Fibroblast of skin of left quadriceps (primary cell): ENCODE measurements at places on chromosomes 4 and X.
A peak's percentile ranks its signal among the peaks of the same experiment; 100 is the strongest.

GRCh38 chr4:155532373-155533085, 134.1 kb upstream of the GUCY1A1 start:
- DNase-seq: no peak

DNA sequence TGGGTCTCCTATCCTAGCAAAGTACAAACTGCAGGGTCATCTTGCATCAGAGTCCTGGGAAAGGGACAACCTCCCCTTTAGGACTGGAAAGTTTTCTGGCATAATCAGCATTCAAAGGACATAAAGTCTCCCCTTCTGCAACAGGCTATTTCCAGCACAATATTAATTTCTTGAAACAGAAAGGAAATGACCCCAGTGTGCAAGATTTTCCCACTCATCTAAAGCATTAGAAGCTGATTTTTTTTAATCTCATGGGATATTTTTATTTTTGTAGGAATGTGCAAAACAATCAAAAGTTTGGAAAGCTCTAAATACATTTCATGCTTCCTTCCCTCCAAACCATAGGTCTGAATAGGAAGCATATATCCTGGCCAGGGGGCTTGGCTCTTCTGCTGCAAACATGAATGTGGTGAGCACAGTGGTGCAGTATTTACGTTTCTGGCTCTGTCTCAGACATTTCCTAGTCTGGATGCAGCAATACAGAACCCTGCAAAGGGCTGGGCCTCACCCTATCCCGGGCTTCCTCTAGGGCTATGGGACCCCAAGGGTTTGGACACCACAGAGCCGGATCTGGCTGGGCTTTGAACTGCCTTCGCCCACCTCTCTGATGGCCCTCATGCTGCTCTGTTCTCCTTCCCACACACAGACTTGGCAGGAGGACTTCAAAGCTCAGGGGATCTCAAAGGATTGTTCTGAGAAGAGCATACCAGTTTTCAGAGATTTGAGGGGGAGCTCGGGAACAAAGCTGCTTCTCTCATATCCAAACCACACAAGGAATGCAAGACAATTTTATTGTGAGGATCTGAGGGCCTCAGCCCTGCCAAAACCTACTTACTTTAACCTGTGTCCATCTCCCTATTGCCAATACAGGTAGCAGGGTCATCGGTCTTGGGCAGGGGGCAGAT, 64.9 kb downstream of the POLR2B start:
- peak; percentile 87 for DNase-seq

- DNase-seq: no peak
Measured at GRCh38 chr4:101660607-101661006, 129.9 kb upstream of the BANK1 start.

GRCh38 chrX:39253551-39253950, 452.3 kb downstream of the MID1IP1 start:
- DNase-seq: no peak

DNA sequence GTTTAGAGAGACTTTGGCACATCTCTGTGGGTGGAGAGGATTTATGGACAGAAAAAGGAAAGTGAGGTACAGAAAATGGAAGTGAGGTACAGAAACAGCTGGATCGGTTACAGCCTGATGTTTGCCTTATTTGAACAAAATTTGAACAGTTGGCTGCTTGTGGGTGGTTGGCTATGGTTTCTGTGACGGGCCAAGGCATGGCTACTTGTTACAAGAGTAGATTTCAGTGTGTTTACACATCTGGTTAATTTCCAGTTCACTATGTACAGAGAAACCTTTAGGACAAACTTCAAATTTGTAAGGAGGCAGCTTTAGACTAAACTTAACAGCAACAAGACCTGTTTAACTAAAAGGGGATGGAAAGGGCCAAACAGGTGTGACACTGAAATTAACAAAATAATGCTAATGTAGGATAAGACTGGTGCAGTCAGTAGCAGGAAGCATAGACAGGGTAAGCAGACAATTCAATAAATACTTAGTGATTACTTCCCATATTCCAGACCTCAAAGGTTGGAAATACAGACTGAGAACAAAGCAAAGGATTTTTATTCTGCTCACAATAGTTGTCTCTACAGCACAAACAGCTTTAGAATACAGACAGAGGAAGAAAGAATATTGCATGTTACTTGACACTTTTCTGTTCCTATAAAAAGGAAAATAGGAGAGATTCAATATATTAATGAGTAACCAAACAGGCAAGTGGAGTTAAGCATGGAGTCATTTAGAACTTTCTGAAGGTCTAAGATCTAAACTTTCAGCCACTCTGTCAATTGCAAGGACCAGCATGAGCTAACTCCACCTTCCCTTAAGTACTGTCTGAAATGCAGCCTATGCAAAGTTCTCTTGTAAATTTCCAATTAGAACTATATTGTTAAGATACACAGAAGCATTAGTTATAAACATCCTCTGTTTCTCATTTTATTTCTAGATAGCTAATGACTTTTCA, 294.4 kb upstream of the FAT4 start:
- DNase-seq: no peak

DNA sequence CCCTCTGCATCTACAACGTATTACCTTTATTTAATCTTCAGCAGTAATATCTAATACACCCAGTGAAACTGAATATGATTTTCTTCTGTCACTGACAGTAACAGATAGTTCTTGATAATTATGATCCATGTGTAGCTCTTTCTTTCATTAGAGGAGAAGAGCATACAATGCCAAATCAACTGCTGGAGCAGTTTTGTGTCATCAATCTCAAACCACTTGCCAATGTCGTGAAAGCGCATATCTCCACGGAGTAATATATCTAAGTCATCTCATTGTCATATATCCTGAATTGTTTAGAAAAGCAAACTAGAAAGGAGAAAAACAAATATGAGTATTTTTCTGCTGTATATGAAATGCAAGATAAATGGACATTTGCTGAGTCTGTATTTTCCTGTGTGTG, 47.9 kb downstream of the DCAF8L1 start:
- no peak for DNase-seq

GRCh38 chr4:159042097-159042605, 60.7 kb upstream of the RAPGEF2 start:
- no peak for DNase-seq

GRCh38 chrX:113726466-113726865, 857.4 kb upstream of the HTR2C start:
- DNase-seq: no peak

DNA sequence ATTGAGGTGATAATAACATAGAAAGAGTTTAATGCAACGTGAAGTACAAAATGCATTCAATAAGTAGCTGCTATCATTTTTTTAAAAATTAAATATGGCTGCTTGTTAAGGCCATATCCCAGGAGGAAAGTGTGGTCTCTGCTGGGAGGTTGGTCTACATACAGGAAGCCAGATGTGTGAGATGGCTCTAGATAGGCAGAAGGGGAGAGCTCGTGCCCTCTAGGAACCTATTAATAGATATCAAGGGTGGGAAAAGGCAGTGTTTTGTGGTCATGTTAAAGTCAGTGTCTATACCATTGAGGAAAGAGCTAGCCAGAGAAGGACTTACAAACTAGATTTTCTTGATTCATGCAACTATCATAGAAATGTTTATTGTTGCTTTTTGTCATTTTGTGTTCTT, 140.5 kb downstream of the KLHL8 start:
- no peak for DNase-seq

DNA sequence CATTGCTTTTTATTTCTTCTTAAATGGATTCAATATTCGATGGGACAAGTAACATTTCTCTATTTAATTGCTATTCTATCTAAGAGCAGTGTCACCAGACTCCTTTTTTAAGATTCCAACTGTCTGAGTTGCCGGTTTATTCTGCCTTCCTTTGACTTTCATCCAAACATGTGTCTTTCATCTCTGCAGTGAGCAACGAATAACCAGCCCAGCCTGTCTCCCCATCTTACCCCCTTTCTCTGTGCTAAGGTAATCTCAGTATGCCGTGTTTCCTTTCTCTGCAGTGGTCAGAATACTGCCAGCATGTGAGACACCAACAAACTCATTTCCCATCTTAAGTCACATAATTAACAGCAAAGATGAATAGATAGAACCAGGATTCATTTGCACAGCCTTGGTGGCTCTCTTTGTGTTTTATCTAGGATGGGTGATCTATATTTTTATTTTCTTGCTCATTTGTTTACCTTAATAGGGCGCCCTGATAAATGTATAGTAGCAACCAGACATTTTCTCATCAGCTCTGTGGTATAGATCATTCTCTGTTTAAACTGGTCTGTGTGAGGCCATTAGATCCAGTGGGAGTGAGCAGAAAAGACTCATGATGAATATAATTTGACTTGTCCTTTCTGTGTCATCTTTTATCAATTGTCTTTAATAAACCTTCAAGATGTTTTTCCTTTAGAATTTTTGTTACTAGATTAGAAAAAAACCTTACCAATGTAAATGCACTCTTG, 394.8 kb upstream of the IGFBP7 start:
- DNase-seq: no peak

DNA sequence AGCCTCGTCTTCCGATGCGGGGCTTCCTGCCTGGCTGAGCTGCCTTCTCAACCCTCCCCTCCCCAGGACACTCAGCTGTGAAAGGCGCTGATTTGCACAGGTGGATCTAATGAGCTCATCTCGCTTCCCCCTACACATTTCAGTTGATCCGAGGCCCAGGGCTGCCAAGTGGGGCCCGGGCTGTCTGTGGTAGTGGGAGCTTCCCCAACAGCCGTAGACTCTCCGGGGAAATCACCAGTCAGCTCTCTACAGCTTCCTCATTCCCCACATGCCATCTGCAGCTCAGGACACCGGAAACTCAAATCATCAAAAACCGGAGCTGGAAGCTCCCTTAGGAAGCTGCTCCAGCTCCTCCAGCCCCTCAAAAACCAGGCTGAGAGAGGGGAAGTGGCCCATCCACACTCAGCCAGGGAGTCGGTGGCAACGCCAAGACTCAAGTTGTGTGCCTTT, 56.2 kb downstream of the SMIM20 start:
- DNase-seq: peak; percentile 20

DNA sequence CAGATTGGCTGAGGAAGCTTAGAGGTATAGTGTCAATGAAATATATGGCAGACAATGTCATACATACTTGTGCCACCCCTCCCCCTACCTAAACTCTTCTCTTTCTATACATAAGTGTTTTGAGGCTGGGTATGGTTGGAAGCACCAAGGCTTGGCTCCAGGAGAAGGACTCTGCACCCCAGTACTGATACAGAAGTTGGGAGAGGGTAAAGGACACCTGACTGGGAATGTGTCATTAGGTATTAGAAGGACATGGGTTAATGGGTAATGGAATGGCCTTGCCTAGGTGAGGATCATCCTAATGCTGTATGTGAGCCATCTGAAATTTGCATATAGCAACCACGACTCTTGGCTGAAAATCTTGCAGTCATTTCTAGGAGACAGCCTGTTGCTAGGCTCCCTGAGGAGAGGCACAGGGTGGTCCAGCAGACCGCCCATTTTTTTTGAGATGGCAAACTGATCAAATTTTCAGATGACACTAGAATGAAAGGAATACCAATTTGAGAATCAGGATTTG, 26.8 kb upstream of the AP1S2 start:
- no peak for DNase-seq

DNA sequence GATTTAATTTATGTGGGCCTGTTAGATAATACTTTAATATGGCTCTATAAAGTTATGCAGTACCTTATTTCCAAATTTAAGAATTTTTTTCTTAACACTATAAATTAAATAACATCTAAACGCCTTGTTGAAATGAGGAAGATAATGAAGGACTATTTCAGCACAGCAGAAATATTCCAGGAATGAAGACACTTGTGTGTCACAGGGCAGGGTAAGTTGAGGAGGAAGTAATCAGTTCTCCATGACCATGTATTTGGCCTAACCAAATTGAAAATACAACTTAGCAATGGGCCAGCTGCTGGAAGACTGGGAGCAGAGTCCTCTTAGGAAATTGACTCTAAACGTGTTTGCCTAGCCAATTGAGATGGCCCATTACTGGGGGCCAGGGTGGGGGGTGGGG, 16.9 kb downstream of the CXCL3 start:
- no peak for DNase-seq

DNA sequence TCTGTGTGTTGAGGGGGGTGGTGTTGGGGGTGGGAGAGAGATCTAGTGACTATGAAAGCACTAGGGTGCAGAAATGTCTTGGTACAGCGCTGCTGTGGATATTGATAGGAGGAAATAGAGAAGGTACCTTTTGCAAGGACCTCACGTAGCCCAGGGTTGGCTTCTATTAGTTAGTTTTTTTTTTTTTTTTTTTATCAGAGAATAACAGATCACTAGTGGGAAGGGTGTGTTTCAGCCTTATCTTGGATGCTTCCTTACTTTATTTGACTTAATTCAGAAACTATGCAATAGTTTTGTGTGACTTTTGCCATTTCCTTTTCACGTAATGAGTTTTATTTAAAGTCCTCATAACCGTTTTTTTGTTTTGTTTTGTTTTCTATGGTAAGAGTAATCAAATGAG, 16.4 kb upstream of the PGRMC2 start:
- no peak for DNase-seq

DNA sequence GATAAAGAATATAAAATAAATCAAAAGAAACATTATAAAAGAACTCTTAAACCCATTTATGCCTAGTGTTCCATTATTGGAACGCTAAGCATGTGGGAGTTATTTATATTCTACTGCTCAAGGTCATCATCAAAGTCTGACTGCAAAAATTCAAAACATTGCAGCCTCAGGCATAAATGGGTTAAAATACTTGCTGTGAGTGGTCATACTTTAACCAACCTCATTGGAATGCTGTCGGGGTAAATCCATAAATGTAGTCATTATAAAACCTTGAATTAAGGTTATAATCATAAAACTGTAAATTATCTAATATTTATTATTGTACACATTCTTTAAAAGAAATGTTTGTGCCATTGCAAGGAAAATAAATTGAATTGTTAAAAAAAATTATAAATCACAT, 55.0 kb downstream of the RPS6KA6 start:
- no peak for DNase-seq

DNA sequence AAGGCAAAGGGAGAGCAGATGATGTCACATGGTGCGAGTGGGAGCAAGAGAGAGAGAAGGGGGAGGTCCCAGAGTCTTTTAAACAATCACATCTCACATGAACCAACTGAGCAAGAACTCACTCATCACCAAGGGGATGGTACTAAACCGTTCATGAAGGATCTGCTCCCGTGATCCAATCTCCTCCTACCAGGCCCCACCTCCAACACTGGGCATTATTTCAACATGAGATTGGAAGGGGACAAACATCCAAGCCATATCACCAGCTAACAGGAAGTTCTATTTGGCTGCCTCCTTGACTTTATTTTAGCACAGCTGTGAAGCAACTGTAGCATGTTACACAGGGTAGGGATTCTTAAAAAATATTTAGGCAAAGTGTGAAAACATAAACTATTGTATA, 102.5 kb downstream of the DDIT4L start:
- DNase-seq: no peak

DNA sequence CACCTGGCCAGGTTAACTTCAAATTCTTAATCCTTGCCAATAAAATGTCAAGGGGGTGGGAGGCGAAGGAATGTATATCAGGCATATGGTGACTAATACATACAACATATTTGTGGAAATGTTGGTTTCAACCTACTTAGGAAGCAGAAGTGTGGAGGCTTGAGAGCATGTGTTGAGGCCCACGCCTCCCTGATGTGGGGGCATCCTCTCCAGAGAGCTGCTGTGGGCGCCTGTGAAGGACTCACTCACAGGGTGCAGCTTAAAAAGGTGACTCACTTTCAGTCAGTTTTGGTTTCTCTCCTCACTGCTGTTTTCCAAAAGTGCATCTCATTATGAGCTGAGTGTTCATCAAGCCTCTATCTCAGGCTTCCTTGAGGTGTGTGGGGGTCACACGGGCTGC, 27.5 kb downstream of the LNX1 start:
- DNase-seq: peak; percentile 91

GRCh38 chr4:155629183-155629825, 37.3 kb upstream of the GUCY1A1 start:
- DNase-seq: no peak

- DNase-seq: no peak
Measured at GRCh38 chrX:111868726-111869638, 7.0 kb upstream of the TRPC5OS start.
